Thoracic aorta (tissue), 2 donors: ENCODE measurements at places on chromosomes 5 and 9.

DNA sequence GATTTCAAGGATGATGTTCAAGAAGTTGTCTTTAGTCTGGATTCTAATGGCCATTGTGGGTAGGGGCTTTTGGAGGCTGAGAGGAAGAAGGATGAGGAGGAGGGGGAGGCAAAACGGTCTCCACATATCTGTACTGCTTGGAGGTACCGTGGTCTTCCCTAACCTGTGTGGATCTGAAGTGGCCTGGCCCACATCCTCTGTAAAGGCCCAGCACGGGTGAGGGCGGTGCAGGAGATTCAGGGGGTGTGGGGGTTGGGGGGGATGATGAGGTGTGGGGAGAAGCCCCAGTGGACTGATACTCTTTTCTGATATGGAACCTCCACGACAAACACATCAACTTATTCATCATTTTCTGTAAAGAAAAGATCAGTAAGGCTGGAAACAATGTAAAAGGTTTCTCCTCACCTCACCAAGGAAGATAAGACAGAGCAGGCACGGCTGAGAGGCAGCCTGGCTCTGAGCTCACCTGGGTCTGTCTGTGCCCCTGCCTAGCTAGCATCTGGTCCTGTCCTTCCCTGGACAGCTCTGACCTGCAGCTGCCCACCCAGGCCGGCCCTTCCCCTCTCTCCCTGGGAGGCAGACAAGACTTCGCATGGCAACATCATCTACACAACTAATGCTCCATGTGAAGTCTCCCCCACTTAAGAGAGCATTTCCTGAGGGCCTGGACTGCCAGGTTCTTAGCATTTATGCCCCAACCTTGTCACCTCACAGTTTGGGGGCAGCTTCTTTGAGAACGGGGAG is 5.6 kb upstream of the IL3 start:
- no peak for DNase-seq

DNA sequence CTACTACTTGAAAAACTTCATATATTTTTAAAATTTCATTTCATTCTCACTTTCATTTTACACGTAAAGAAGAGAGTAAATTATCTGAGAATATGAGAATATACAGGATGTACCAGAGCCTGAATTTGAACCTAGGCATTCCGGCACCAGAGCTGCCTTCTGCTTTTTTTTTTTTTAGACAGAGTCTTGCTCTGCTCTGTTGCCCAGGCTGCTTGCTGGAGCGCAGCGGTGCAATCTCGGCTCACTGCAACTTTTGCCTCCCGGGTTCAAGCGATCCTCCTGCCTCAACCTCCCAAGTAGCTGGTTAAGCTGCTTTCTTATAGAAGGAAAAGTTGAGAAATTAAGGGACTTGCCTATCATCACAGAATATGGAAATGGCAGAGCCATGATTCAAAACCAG is 540.1 kb downstream of the EBF1 start:
- DNase-seq: no peak

GRCh38 chr9:112921549-112921948 is 30.9 kb upstream of the SLC46A2 start:
- no peak for DNase-seq

GRCh38 chr5:131288328-131288727 is 24.5 kb downstream of the CDC42SE2 start:
- DNase-seq: no peak

DNA sequence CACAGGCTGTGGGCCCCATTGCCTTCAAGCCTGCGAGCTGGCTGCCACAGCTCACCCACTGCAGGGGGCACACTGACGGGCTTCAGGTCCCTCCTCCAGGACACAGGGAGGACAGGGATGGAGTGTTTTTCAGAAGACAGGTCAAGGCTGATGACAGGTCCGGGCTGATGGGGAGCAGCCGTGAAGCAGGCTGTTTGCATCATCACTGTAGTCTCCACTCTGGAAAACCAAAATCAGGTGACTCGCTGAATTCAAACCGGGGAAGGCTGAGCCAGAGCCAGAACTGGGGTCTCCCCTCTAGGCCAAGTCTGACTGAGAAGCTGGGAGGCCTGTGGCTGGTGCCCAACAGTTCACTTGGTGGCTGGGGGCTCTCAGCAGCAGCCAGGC is 48.5 kb downstream of the OLFM1 start:
- no peak for DNase-seq

DNA sequence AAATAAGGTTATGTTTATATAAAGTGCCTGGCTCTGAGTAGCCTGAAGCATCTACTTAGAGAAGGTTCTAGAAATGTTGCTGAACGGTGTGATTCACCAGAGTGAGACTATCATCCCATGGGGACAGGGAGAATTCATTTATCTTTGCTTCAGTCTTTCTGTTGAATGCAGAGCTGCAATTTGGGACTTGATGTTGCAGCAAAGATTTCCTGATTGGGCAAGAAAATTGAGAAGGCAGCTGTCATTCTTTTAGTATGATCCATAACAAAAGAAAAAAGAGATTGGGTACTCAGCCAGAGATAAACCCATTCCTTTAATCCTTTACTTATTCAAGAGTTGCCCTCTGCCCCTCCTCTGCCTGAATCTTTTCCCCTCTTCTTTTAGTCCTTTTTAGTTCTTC is 456.3 kb upstream of the WWC1 start:
- DNase-seq: no peak

GRCh38 chr9:80076162-80076561 is 504.4 kb downstream of the TLE4 start:
- no peak for DNase-seq

DNA sequence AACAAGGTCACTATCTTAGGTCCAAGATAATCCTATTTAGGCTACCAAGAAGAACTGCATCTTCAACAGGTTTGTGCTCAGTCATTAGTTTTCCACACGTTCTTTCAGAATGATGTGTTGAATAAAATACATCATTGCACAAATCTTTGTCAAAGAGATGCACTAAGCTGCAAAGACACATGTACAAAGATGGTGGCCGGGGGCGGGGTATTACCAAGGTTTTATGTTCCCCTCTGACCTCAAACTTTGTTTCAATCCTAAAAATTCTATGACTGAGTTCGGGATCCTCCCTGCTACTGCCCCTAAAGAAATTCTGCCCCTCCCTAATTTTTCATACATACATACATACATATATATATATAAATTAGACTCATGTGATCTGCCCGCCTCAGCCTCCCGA is 14.2 kb downstream of the HSPA9 start:
- DNase-seq: no peak

- DNase-seq: no peak
Observed at GRCh38 chr5:88676637-88677375, 206.2 kb downstream of the MEF2C start.

DNA sequence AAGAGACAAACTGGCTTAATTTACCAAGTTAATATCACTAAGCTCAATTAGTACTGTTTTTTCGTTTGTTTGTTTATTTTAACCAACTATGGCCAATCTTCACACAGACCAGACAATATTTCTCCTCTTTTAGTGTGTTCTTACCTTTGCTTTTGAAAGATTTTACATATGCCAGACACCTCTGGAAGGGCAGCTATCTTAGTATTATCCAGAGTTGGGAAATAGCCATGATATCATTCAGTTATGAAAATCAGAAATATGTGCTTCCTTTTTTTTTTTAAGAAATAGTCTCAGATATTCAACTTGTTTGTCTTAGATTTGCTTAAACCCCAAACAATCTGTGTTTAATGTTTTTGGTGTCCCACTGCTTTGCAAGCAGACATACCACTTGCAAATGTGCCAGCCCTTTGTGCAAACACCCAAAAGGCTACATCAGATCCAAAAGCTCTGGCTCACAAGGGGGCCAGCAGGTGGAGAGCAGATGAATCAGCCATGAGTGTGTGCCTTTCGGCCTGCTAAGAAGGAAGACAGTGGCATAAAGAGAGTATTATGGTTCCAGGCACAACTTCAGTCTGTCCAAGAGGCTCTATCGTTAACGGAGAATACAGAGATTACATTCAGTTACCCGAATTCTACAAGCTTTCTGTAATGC is 147.6 kb downstream of the EFNA5 start:
- no peak for DNase-seq

GRCh38 chr5:149423794-149424268 is 44.7 kb upstream of the IL17B start:
- DNase-seq: no peak

DNA sequence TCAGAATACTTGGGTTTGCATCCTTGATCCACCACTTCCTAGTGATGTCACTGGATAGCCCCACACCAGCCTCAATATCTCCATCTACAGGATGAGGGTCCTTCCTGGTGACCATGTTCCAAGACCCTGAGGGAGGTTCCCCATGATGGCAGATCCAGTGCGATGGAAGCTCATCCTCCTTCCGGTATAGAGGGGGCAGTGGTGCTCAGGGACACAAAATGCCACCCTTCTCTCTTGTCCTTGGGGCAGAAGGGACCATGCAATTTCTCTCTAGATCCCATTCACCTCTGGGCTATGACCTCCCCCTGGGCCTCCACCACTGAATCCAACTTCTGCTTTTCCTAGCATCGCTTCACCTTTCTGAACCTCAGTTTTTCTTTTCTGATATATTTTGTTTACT is 5.4 kb upstream of the SLC25A51 start:
- no peak for DNase-seq

DNA sequence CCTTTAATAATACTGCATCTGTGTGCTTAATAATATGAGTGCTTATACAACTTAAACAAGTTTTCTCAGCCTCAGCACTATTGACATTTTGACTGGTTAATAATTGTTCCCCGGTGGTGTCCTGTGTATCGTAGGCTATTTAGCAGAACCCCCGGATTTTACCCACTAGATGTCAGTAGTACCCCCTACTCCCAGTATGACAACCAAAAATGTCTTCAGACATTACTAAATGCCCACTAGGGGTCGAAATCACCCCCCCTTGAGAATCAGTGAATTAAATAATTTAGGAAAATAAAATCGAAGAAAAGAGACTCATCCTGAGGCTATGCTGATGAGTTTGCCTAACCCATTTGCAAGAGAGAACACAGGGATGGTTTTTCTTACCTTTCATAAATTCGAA is 166.3 kb downstream of the ATP10B start:
- DNase-seq: no peak

- DNase-seq: no peak
Observed at GRCh38 chr5:173011566-173011965, 28.0 kb downstream of the ATP6V0E1 start.

GRCh38 chr5:32254881-32255539 is 57.7 kb downstream of the MTMR12 start:
- no peak for DNase-seq

DNA sequence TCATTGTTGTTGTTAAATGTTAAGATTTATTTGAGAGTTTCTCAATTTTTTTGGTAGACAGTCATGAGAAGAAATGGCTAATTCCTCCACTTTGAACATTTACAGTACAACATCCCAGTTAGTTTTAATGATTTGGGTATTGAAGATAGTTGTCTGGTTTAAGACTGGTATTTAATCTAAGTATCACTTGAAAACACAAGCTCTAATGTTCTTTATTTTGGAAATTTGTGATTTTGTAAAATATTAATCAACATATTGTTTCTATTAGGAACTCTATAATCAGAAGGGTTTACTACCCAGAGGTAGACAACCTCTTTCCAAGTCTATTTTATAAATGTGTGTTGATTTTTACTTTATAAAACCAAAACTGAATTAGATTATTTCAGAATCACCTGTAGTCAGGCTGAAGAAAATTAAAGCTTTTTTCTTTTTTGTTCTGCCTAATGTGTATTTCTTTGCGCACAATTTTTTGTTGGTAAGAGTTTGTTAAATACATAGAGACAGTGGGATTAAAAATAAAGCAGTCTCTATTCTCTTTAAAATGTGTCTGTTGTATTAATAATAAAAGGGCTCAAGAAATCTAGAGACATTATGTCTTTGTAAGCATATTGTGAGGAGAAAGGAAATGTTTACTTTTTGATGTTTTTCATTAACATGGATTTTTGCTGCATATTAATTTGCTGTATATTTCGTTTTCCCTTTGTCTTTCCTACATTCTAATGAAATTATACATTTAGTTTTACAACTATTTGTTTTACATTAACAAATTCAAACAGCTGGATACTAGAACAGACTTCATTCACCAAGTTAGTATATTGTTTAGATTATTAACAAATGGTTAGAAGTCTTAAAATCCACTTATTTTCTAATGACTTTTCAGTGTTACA is 3.9 kb upstream of the PURA start:
- no peak for DNase-seq

DNA sequence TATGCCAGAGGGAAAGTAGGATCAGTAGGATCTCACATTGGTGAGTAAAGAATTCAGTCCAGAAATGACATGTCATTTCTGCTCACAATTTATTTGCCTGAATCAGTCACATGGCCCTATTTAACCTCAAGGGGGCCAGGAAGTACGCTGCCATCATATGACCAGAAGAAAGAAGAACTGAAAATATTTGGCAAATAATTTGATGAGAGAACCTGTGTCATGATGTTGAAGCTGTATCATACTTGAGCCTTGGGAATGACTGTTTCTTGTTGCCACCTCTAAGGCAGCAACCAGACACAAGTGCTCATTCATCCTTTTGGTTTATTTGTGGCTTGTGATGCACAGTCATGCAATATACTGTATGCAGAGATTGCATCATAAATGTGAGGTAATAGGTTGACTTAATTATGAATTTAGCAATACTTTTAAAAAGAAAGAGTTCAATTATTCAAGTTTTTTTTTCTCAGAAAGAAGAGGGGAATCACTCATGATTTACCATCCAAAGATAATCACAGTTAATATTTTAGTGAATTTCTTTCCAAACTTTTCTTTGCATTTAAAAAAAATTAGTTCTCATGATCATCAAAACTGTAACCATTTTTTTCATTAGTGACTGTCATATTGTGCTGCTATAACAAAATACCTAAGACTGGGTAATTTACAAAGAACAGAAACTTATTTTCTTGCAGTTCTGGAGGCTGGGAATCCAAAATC is 8.2 kb upstream of the ZFYVE16 start:
- DNase-seq: no peak

DNA sequence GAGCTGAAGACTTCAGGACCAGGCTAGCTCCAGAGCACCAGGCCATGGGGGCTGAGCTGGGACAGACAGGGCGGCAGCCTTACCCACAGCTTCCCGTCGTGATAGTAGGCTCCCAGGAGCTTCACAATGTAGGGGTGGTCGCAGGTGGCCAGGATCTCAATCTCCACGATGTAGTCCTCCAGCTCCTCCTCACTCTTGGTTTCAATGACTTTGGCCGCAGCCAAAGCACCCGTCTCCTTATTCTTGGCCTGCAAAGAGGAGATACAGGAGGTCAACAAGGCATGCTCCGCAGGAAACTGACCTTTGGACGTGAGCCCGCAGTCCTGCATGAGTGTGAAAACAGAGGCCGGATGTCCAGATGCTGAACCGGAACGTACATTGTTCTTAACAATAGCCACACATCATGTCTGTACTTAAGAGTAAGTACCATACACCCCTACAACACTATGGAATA is 31.5 kb downstream of the STK10 start:
- DNase-seq: no peak

- DNase-seq: no peak
Observed at GRCh38 chr5:3657364-3658022, 61.9 kb downstream of the IRX1 start.

DNA sequence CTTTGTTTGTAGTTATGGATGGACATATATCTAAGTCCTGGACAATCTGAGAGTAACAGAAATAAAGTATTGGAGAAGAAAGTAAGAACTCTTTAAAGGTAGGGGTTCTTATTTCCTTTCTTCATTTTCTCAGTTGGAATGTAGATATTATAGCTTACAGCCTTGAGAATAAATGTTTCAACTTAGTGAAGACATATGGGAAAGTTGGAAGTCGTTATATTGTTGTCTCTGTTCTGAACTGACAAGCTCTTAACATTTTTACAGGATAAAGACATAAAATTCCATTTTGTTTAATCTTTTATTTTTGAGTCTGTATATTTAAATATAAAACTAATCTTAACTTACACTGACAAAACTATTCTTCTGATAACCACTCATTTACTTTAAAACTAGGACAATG is 2187.5 kb upstream of the ACO1 start:
- no peak for DNase-seq
